WTC11 (cell line): ENCODE measurements at places on chromosomes 11 and 22. TPM values are rescaled to one million over a fixed set of nuclear protein-coding genes. Genes with fewer than 3 reads are reported as not detected.

DNA sequence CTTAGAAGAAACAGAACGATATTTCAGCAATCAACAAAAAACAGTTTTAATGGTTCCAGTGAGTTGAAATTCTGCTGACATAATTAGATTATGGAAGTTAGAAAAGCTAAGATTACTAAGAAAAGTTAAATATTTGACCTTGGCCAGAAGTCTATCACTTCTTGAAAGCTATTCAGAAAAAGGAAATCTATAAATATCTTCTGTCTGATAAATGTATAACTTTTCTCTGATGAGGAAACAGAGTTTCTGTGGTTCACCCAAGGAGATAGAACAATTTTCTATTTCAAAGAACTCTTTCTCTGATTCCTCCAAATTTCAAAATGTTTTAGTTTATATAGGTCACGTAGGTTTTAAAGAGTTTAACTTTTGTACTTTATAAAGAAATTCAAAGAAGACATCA is 438.4 kb upstream of the CHORDC1 start:
- H3K4me1 ChIP-seq = 0 out of 2 replicates have a peak, but pooled peaks cover under 1% of the 10 kb centered on the region
- no peak for DNase-seq
- no peak overlapping the region for H3K27ac ChIP-seq

- peak overlapping the region; percentile 63 for H3K27ac ChIP-seq
- no peak overlapping the region for H3K4me3 ChIP-seq
- DNase-seq = no peak
- H3K36me3 ChIP-seq = no peaks in the 10 kb centered on the region
- H3K27me3 ChIP-seq = no peaks in the 10 kb centered on the region
- peaks cover 17% of the 10 kb centered on the region for H3K4me1 ChIP-seq
Measured at GRCh38 chr11:87059596-87060390, 22.1 kb downstream of the TMEM135 start.

The P2RX6 gene
- total RNA-seq = 0.13 to 0.69 TPM (median 0.30 TPM) in 3 replicates

The CRYBB2 gene
- 0.28 TPM in 1 of 3 replicates, not detected in the others for total RNA-seq
